ENCODE measurements at places on chromosomes 4 and X.

DNA sequence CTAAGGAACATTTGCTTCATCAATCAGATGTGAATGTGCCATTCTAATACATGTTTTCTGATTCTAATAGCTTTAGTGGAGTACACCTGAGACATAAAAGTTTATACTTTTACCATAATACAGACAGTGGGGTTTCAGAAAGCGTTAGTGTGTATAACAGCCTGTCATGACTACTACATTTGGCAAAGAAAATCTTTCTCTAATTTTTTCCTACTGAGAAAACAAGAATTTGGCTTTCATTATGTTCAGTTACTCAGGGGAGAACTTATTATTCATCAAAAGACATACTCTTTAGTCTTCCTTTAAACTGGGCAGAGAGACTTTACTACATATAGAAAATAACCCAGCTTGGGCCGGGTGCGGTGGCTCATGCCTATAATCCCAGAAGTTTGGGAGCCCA is 104.9 kb downstream of the PCDH18 start:
- no peak for DNase-seq

GRCh38 chr4:42284030-42284429 is 113.3 kb upstream of the SHISA3 start:
- DNase-seq, result no peak

GRCh38 chr4:163556177-163556576 is 61.7 kb downstream of the TMA16 start:
- no peak for DNase-seq

GRCh38 chrX:17635231-17635630 is 102.1 kb upstream of the SCML1 start:
- no peak for DNase-seq

DNA sequence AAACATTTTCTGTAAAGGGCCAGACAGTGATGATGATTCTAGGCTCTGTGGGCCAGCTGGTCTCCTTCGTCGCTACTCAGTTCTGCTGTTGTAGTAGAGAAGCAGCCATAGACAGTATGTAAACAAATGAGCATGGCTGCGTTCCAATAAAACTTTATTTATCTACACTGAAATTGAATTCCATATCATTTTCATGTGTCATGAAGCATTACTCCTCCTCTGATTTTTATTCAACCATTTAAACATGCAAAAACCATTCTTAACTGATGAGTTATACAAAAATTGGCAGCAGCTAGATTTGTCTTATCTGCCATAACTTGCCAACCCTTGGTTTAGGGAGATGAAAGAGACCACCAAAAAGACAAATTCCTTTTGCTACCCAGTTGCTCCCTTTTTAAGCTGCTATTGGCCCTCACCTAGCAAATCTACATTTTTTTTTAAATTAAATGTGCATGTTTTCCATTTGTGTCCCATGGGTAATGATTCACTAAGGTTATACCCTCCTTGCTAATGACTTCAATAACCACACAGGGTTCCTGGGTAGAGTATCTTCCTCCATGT is 309.9 kb downstream of the DHX15 start:
- no peak for DNase-seq

GRCh38 chr4:115657991-115658650 is 544.7 kb upstream of the NDST4 start:
- no peak for DNase-seq

GRCh38 chr4:93710101-93710846 is 118.3 kb upstream of the ATOH1 start:
- DNase-seq, result no peak

DNA sequence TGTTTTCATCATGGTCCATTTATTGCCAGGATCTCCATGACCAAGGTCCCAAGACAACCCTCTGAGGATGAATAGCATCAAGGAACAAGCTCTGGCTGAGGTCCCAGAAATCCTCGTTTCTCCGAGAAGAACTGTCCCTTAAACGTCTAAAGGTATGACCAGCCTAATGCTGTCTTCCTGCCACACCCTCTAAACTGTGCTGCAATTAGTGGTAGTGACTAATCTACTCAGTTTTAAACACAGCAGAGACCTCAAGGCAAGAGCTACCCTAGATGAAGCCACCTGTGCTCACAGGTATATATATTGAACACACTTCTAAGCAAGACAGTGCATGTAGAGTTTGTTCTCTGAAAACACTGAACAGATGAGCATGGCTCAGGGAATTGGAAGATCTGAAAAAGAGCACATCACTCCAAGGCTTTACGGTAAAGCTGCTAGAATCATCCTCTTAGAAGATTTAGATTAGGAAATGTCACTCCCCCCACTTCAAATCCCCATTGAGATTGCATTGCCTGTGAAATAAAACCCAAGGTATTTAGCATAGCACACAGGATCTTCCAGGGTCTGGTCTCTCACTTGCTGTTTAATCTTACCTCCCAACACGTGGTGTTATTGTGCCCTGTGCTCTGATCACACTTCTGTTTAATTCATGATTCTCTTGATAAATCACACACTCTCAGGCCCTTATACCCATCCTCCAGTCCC is 173.9 kb upstream of the VCX3A start:
- DNase-seq, result no peak

GRCh38 chr4:66804979-66805378 is 740.3 kb downstream of the CENPC start:
- no peak for DNase-seq
